ENCODE measurements at places on chromosomes 13 and 19.

- no peak for DNase-seq
Observed at GRCh38 chr13:80340651-80341100, 250 bp downstream of the SPRY2 start.

- DNase-seq = no peak
Observed at GRCh38 chr13:88592105-88592504, 920.9 kb downstream of the SLITRK5 start.

- no peak for DNase-seq
Observed at GRCh38 chr19:5145521-5146511, 176.9 kb downstream of the KDM4B start.

- DNase-seq = no peak
Observed at GRCh38 chr13:109764470-109765291, 21.7 kb downstream of the IRS2 start.

- DNase-seq = no peak
Observed at GRCh38 chr19:54432144-54432738, 16.8 kb upstream of the LENG8 start.

GRCh38 chr19:19461671-19462622 lies 53.4 kb downstream of the TSSK6 start:
- DNase-seq = peak; percentile 80

DNA sequence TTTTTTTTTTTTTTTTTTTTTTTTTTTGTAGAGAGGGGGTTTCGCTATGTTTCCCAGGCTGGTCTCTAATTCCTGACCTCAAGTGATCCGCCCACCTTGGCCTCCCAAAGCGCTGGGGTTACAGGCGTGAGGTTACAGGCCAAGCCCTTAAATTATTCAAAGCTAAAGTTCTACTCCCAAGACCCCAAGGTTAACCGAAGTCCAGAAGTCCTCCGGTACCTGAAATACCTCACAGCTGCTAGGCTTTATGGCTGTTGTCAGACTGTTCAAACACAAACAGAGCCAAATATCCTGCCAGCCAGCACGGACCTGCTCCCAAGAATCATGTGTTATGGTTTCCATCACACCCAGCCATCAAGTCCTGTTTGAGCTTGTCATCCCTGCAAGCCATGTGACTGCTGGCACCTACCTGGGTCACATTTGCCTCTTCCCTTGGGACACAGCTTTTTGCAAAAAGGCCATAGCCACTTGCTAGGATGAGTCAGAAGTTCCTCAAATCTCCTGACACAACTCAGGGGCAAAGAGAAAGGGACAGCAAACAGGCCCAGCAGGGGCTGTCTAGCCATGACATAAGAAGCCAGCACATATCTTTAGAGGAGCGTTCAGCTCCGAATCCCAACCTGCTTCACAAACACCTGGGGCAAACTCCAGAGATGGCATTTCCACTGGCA lies 129.9 kb downstream of the FOXO1 start:
- no peak for DNase-seq

GRCh38 chr19:55454787-55455243 lies 6.6 kb downstream of the ISOC2 start:
- no peak for DNase-seq

GRCh38 chr13:49995625-49996101 lies 1.2 kb upstream of the TRIM13 start:
- no peak for DNase-seq

- no peak for DNase-seq
Observed at GRCh38 chr19:38149661-38150061, 74.4 kb downstream of the DPF1 start.

- DNase-seq = no peak
Observed at GRCh38 chr13:33931397-33932311, 113.7 kb downstream of the RFC3 start.

- DNase-seq = no peak
Observed at GRCh38 chr13:54185101-54185500, 1156.5 kb downstream of the OLFM4 start.

DNA sequence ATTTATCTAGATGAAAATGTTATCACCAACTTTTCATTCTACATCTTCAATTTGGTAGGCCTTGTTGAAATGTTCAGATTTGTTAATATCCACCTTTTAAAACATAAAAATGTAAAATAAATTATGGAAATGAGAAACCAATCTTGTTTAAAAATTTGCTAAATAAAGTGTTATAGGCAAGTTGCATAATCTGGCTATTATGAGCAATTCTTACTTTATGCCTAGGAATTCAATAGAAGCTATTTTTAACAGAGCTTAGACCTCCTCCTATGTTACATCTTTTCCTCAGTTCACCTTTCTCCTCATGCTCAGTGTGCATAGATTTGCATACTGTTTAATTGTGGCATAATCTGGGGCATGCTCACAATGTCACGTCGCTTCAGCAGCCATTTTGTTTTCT lies 87.9 kb upstream of the POSTN start:
- no peak for DNase-seq

DNA sequence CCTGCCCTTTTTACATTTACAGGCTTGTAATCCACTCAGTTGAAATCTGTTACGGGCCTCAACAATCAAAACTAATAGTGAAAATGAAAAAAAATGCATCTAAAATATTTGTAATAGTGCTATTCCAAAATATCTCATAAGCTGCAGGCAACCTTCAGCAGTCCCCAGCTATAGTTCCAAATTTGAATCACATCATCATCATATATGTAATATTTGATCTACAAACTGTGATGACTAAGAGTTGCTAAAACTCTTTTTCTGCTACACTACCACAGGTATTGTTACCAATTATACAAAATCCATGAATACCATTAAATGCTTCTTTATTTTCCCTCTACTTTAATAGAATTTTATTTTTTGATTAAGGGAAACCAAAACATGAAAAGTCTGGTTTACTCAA lies 121.4 kb upstream of the RFC3 start:
- no peak for DNase-seq

GRCh38 chr19:3700242-3701032 lies at the start of gene PIP5K1C:
TSS of gene PIP5K1C (minus strand) at chr19:3700468. CDS start at chr19:3700390, 78 bp downstream.
- DNase-seq = peak; percentile 95

DNA sequence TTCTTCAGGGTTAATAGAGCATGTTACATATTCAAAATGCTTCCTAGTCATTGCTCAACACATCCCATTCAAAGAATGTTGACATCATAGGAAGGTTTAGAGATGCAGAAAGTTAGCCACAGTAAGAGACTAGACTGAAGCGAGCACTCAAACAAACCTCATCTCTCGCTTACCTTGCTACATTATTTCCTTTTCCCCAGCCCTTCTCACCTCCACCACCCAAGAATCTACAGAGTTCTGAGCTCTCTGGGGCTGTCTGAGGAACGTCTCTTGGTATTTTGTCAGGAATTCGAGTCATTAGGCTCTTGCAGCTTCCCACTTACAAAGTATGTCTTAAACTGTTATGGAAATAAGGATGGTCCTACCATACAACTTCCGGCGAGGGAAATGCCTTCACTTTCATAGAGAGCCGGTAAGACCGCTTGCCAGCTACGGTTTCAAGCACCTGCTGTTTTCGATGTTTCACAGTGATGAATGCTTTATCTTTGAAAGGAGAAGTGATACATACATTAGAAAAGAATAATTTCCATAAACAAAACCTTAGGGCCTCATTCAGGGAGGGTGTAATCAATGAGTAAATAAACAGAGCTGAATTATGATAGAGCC lies 65.1 kb downstream of the FLT1 start:
- no peak for DNase-seq

DNA sequence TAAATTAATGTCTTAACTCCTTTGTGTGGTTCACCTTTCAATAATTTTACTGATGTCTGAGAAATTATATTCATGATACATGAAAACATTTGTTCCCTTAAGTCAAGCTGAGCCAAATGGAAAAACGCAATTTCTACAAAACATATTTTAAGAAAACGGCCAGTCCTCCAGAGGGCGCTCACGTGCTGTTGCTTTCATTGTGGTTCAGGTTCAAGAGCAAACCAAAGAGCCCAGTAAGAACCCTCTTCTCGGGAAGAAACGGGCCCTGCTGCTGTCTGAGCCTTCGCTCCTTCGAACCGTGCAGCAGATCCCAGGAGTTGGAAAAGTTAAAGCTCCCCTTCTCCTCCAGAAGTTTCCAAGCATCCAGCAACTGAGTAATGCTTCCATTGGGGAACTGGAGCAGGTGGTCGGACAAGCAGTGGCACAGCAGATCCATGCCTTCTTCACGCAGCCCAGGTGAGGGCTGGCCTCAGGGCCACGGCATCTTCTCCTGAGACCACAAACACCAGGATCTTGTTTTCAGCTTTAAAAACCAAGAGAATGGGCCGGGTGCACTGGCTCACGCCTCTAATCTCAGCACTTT lies 4.3 kb downstream of the FAAP24 start:
- DNase-seq = peak; percentile 78

DNA sequence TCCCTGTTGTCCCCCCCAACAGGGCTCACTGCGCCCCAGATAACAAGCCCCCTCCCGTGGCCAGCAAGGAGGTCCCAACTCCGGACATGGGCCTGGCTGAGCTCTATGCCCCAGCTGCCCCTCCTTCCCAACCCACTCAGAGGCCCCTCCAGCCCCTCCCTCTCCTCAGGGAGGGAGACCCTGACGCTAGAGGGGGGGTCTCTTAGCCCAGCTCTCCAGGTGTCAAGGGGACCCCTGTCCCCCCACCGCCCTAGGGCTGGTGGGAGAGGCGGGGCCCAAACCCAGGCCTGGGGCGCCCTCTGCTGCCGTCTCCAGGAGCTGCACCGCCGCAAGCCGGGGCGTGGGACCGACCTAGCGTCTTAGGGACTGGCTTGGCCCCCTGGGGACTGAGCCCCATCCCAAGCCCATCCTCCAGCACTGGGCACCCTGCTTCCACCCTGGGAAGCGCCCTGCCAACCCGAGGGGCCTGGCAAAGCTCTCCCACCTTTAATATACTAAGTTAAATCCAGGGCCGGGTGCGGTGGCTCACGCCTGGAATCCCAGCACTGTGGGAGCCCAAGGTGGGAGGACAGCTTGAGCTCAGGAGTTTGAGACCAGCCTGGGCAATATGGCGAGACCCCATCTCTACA lies 1.4 kb downstream of the GRIN3B start:
- DNase-seq = no peak

DNA sequence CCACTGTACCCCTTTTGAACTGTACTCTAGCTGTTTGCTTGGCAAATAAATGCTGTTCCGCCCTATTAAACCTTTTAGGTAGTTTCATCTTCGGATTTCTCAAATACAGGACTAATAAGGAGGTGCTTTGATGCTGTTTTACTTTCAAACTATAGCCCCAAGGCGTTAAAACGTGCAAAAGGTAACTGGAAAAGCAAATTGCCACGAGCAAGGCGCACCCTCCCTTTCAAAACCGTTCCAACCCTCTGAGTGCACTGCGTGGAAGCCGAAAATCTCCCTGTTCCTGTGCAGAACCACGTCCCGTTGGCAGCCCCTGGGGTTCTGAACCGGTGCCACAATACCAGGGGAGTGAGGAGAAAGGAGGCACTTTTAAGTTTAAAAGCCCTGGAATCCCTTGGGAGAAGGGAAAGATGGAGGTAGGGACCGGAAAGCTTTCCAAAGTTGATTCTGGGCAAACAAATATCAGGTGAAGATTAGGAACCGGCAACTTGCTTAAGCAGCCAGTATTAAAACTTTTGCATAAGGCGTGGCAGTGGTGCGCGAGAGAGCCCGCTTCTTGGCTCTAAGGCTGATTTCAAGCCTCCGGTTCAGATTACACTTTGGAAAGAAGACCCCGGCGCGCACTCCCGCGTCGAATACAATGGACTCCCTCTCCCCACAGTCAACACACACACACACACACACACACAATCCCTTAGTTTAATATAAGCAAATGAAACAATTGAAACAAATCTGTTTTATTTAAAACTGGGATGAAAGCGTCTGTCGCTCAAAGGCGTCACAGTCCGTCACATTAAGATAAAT lies 9.5 kb downstream of the POU4F1 start:
- DNase-seq = no peak

GRCh38 chr13:72716776-72717175 lies 10.7 kb downstream of the MZT1 start:
- DNase-seq = no peak

DNA sequence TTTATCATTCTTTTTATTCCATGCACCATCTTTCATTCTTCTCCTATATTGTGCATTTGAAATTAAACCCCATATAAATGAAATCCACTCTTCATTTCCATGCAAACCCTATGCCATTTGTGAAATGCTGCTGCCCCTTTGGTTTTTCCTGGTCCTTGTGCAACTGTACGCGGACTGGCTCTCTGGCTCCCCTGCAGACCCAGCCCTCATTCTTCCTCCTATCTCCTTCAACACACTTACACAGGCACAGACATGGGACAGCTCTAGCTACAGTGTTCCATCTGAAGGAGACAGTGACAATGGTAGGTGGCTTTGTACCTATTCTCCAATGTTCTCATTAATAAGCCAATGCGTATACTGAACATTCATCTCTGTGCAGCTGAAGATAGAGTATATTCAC lies 81.6 kb downstream of the ESD start:
- DNase-seq = no peak

DNA sequence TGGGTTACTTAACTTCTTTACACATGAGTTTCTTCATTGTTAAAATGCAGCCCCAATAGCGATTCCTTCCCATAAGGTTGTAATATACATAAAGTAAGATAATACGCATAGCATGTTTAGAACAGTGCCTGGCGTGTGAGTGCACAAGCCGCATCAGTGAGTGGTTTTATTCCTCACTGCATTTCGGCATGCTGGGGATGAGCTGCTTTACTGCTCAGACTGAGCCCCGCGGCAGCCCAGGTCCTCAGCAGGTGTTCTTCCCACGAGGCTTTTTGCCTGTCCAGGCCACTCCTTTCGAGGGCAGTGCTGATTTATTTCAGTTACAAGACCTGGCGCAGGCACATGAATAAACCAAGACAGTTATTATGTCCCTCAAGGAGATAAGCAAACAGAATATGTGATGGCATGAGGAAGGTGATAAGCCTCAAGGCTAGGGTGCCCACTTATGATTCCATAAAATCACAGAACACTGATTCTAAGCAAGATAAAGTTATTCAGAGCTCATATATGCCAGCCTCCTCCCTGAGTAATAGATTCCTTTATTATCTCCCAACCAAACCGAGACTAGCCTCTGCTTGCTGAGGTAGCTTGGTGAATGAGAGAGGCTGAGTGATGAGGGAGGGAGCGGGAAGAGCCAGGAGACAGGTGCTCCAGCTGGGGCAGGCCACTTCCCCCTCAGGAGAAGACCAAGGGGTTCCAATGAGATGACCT lies 505.5 kb downstream of the DIAPH3 start:
- no peak for DNase-seq

GRCh38 chr19:55390461-55390880 lies 4.7 kb downstream of the RPL28 start:
- DNase-seq = no peak

DNA sequence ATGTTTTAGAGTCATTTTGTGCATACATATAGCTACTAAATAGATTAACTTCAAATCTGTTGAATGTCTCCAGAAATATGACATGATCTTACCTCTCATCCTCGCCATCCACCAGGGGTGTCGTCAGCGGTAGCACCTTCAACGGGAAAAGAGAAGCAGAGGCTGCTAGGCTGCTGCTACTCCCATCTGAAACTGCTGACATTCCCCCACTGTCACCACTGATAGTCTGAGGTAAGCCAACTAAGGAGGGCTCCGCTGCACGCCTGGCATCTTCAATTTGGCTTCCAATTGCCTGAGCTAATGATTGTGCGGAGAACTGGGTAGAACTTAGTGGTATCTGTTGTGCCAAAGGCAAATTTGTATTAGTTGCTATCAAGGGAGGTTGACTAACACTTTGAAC lies 3.1 kb downstream of the TSC22D1 start:
- no peak for DNase-seq

All from right forelimb (tissue), 1 donor.